Activated CD4-positive, alpha-beta T cell treated with anti-CD3 and anti-CD28 coated beads for 4 hours (primary cell): ENCODE measurements at places on chromosomes 12 and 14.

DNA sequence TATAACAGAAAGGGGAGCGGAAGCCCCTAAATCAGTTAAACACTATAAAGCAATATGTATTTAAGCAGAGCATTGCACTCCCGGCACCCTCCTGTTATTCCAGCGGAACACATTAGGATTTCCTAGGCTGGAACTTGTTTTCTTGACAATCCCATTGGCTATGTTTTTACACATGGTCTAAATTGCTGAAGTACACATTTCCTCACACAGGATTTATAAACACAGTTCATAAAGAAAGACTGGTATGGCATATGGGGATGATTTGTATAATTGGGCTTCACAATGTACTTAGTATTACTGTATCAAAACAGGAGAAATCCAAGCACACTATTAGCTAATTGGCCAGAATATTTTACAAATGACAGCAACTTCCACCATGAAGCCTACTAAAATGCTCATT lies 23.3 kb downstream of the PAX9 start:
- no peak for DNase-seq

DNA sequence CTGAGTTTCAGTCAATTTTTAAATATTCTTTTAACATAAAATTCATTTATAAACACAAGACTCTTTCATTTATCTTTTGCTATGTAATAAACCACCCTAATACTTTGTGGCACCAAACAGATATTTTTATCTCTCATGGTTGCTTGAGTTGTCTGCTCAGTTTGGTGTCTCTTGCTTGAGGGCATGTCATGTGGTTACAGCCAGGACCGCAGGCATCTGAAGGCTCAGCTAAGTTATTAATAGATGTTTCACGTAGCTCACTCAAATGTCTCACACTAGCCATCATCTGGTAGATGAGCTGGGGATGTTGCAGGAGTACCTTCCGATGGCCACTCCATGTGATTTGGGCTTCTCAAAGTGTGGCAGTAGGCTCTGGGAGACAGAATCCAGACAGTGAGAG lies 597.8 kb downstream of the ETNK1 start:
- DNase-seq = no peak

GRCh38 chr12:52087961-52088820 lies 8.7 kb downstream of the SMIM41 start:
- DNase-seq = no peak

GRCh38 chr12:56013482-56013881 lies 7.4 kb upstream of the IKZF4 start:
- no peak for DNase-seq

DNA sequence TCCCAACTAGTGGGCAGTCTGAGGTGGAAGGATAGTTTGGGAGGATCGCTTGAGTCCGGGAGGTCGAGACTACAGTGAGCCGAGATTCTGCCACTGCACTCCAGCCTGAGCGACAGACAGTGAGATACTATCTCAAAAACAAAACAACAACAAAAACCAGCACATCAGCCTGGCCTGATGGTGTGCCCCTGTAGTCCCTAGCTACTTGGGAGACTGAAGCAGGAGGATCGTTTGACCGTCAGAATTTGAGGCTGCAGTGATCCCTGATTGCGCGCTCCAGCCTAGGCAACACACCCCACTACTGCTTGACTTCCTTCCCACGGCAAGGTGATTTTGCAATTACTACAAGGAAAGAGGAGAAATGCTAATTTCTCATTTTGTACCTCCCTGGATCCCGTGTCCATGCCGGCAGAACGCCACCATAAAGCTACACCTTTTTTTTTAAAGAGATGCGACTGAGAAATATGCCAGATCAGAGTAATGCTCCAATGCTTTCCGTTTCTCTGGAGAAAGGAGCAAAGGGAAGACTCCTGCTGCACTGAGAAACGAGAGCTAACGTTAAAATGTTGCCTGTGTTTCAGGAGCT lies 672 bp upstream of the SCFD1 start:
- DNase-seq = no peak

GRCh38 chr12:122021822-122022392 lies at the start of gene BCL7A:
Gene BCL7A, plus strand, starts transcription at chr12:122021884. Its CDS starts 208 bp downstream, at chr12:122022092.
- peak; percentile 55 for DNase-seq

DNA sequence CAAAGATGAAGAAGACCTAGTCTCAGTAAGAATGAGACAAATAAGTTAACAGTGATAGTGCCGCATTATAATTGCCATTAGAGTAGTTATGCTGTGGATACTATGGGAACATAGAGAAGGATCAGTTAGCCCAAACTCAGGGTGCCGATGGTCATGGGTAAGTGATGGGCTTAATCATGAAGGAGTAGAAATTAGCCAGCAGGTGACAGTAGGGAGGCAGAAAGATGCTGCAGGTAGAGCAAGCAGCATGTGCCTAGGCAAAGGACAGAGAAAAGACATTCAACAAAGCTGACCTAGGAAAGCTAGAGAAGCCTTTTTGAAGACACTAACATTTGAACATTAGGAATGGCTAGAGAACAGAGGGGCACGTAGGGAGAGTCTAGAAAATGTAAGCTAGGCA lies 30.6 kb upstream of the PTPRQ start:
- DNase-seq = no peak

DNA sequence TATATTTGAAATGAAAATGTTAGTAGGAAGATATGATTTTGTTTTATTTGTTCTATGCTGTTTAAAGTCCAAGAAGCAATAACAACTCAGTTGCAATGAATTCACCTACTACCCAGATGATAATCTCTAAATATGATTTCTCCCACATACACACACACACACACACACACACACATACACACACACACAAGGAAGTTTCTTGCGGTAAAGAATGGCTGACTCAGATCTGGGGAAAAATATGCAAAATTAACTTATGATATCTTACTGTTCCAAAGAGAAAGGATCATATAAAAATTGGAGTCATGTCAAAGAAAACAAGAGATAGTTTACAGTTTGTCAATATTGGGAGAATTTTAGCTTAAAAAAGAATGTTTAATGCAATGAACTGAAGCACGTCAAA lies 456.7 kb downstream of the SLC16A7 start:
- no peak for DNase-seq

GRCh38 chr12:3718100-3718499 lies 34.8 kb downstream of the CRACR2A start:
- DNase-seq = no peak

DNA sequence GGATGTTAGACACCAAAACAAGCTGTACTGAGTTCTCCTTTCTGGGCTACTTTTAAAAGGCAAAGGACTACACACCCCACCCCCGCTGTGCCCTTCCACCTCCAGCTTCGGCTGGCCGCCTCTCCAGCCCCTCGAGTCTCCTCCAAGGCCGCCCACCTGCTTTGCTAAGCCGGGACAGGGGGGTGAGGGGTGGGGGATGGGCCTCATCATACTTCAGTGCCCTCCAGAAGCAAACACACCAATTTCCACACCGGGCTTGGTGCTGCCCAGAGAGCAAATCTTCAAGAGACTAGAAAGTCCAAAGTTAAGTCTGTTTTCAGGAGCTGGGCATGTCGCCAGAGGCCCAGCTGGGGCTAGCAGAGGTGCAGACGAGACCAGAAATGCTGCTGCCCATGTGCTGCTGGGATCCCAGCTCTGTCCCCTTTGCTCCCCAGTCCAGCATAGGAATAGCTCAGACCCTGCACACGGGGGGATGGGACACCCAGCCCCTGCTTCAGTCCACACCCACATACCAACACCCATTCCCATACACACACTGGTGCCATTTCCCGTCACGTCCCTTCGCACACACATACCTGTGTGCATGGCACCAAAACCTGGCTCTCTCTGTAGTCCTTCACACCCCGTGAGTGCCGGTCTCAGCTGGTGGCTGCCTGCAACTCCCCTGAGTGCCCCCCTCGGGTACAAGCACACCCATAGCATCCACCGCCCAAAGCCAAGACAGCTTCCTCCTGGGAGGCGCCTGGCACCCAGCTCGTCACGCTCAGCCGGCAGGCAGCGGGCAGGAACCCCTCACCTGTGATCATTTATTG lies 1.0 kb downstream of the SLC6A12 start:
- DNase-seq = no peak

DNA sequence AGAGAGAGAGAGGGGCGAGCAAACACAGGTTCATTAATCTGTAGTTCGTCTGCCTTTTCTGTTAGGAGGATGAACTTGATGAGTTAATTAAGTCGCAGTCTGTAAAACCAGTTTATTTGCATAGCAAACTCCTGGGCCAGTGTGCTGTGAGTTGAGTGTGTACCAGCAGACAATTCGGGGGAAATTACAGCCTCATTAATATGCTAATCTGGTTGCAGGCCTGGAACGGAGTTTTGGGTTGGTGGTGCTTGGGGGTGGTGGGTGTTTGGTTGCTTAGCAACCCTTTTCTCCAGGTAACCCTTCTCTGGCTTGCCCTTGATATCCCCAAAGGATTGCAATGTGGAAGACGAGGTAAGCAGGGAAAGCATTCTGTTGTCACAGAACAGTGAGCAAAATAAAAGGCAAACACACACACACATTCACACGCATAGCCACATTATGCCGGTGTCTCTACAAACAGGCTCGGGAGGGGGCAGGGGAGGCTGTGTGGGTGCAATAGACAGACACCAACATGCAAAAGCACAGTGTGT lies 29.2 kb upstream of the LHX5 start:
- DNase-seq = no peak

GRCh38 chr14:104638927-104639450 lies 34.4 kb upstream of the TMEM179 start:
- no peak for DNase-seq

GRCh38 chr12:17206553-17206952 lies 600.6 kb upstream of the LMO3 start:
- DNase-seq = no peak

- DNase-seq = no peak
These were observed 200.5 kb downstream of the GXYLT1 start for GRCh38 chr12:41944216-41944615.

DNA sequence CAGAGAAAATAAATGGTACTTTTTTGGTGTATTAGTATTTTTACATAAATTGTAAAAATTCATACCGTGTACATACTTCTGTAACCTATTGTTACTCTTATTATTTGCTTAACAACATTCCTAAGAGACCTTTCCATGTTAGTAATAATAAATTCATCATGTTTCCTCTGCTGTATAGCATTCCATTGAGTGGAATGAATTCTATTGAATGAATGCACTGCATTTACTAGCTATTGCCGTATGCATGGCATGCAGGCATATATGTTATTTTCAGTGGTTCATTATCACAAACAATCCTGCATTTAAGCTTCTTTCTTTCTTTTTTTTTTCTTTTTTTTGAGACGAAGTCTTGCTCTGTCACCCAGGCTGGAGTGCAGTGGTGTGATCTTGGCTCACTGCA lies 137.6 kb upstream of the TBX3 start:
- DNase-seq = no peak

GRCh38 chr12:109524466-109525278 lies 47.2 kb downstream of the UBE3B start:
- DNase-seq = no peak

DNA sequence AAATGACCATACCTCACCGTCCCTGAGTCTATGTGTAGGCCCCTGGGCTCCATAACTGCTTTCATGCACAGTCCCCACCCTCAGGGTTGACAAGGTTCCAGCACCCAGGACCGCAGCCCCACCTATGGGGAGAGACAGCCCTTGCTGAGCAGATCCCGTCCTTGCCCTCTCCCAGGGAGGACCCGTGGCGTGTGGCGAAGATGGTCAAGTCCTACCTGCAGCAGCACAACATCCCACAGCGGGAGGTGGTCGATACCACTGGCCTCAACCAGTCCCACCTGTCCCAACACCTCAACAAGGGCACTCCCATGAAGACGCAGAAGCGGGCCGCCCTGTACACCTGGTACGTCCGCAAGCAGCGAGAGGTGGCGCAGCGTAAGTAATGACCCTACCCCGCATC lies 10.3 kb downstream of the HNF1A start:
- no peak for DNase-seq

- no peak for DNase-seq
These were observed 327.8 kb downstream of the PDZRN4 start for GRCh38 chr12:41515953-41516352.

DNA sequence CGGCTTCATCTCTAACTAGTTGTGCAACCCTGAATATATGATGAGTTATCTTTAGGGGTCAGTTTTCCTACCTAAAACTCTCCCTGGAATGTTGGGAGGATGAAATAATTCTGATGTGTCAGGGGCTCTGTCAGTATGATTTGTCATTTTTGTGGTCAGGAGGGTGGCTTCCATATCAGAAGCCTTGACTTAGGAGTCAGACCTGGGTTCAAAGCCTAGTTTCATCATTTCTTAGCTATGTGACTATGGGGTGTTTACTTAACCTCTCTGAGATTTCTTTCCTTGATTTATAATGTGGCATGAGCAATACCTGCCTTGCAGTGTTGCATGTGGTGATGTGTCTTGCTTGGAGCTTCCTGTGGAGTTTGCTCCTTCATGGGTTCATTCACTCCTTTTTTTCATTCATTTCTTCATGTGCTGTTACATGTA lies 146.8 kb downstream of the CHST11 start:
- no peak for DNase-seq

GRCh38 chr14:31937730-31938346 lies 139.3 kb upstream of the ARHGAP5 start:
- DNase-seq = peak; percentile 58

- DNase-seq = peak; percentile 5
These were observed at the start of gene FERMT2 for GRCh38 chr14:52950898-52951680. Gene FERMT2, minus strand, starts transcription at chr14:52951050. Its CDS starts 482 bp downstream, at chr14:52950568.

- DNase-seq = no peak
These were observed 107.3 kb downstream of the SAMD4A start for GRCh38 chr14:54674046-54674741.

DNA sequence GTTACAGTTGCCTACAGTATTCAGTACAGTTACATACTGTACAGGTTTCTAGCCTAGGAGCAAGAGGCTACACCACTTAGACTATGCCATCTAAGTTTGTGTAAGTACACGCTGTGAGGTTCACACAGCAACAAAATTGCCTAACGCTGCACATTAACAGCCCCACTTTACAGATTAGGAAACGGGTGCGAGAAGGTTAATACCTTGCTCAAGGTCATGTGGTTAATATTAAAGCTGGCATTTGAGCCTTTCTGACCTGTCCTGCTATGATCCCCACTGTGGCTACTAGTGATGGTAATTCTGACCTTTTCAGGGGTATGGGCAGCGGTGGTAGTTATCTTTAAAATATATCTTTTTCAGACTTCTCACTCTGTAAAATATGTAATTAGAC lies 20.9 kb downstream of the ACVR1B start:
- DNase-seq = no peak

DNA sequence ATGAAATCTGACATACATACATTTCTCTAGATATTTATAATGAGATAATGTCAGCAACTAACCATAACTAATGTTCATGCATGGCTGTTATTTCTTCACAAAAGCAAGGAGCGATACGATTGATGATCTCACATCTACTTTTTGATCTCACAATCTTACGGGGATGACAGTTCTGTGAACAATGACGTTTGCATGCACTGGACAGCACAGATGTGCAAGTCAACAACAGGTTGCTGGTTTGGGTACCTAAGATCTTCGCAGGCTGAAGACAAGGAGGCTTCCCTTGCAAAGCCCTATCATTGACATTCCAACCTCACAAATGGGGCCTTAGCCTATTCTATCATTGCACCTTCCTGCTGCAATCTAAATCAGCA lies 53.6 kb downstream of the C12orf42 start:
- DNase-seq = no peak

GRCh38 chr12:62895351-62895877 lies 39.5 kb downstream of the PPM1H start:
- no peak for DNase-seq

GRCh38 chr14:68628605-68629310 lies 164.1 kb downstream of the ZFP36L1 start:
- DNase-seq = no peak
